Calu3 (cell line): ENCODE measurements at places on chromosomes 3 and 15.

GRCh38 chr3:49104052-49104426 lies 518 bp downstream of the QARS1 start:
- DNase-seq, result no peak

DNA sequence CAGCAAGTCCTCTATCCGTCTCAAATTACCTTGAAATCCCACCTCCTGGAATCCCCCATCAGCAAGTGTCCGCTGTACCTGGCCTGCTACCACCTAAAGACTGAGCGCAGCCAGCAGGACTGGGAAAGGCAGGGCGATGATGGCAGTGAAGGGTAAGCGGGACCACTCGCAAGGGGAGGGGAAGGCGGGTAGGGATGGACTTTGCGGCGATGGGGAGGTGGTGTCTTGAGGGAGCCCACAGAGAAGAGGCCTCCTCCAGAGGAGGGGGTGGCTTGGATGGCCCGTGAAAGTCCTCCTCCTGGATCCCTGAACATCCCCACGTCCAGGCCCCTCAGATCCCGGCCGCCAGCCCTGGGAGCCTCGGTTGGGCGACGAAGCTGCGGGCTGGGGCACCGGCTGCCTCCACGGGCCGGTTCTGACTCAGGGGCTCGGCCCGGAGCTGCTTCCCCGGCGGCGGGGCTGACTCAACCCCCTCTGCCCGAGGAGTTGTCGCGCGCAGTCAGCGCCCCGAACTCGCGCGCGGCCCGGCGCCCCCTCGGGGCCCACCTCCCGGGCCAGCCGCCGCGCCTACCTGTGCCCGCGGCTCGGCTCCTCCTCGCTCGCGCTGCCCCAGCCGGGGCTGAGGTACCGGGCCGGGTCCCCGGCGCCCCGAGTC lies 512 bp downstream of the LARP6 start:
- no peak for DNase-seq

DNA sequence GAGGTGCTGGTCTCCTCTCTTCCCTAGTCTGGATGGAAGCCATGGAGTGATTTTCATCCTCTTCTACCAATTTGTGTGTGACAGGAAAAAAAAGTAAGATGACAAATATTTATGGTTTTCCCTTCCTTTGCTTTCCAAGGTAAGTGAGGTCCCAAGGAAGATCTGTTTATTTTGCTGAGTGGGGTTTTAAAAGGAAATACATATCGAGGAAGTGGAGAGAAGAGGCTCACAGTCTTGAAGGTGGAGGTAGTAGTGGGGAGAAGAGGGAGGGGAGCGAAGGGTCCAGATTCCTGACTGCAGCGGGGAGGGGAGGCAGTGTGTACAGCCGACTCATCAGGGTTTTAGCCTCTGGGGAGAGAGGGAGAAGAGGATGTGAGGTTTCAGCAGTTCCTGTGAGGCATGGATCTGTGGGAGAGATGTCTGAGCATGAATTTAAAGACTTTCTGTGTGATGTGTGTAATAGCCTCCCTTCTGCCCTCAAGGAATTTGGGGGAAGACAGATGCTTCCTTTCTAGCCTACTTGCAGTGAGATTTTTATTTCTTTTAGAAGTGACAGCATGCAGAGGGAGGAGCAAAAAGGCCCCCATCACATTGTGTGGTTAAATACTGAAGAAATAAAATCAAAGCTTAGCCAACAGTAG lies 272.4 kb downstream of the THRB start:
- DNase-seq, result no peak

DNA sequence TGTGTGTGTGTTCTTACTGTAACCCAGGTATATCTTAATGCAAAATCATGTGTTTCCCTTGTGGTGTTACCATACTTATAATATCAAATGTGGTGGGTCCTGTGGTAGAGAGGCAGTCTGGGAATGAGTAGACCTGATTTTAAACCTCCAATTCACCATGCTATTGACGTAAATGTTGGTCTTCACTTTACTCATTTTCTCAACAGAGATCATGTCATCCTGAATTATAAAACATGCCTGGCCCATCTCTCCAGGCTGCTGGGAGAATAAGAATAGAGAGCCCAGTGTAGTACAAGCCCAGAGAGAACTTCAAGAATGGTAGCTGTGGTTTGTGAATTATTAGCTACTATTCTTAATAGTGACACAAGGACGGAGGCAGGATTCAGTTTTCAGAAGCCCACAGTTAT lies 88.1 kb downstream of the MBNL1 start:
- DNase-seq, result no peak

- no peak for DNase-seq
These were observed 725.3 kb downstream of the SI start for GRCh38 chr3:164352991-164353390.
